ENCODE measurements at places on chromosomes 7 and 10.

- DNase-seq: no peak
These were observed at the start of gene VIPR2 for GRCh38 chr7:159144758-159145489. Gene VIPR2, minus strand, starts transcription at chr7:159144867. Its CDS starts 96 bp downstream, at chr7:159144771.

- DNase-seq: peak; percentile 96
These were observed at the start of gene CAV1 for GRCh38 chr7:116524609-116525297. Gene CAV1, plus strand, starts transcription at chr7:116525036. Its CDS starts 27 bp downstream, at chr7:116525063.

GRCh38 chr7:85711894-85712293, 525.0 kb upstream of the SEMA3D start:
- DNase-seq: no peak

DNA sequence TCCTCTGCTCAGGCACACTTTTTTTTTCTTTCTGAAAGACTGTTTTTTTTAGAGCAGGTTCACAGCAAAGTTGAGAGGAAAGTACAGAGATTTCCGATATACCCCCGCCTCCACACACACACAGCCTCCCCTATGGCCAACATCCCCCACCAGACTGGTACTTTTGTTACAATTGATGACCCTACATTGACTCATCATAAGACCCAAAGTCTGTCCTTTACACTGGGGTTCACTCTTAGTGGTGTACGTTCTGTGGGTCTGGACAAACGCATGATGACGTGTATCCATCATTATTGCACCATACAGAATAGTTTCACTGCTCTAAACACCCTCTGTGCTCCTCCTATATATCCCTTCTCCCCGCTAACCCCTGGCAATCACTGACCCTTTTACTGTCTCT, 107.7 kb downstream of the RBM20 start:
- no peak for DNase-seq

GRCh38 chr10:118687472-118687871, 67.3 kb downstream of the CACUL1 start:
- no peak for DNase-seq

GRCh38 chr7:104967088-104967487, 46.9 kb upstream of the KMT2E start:
- peak; percentile 61 for DNase-seq

DNA sequence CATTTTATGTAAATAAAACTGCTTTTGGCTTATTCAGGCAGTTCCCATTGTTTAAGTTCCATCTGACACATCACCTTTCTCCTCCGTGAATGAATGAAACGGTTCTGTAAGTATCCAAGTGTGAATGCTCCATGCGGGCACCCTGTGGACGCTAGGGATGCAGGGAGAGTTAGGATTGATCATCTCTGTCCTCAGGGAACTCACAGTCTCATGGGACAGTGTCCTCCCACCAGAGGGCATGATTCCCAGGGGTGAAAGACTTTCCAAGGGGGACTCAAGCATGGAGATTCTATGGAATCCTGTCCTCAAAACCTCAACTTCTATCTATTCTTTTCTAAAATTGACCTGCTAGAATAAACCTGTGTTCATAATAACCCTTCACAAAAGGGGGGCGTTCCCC, 98.8 kb downstream of the HECW1 start:
- DNase-seq: no peak

DNA sequence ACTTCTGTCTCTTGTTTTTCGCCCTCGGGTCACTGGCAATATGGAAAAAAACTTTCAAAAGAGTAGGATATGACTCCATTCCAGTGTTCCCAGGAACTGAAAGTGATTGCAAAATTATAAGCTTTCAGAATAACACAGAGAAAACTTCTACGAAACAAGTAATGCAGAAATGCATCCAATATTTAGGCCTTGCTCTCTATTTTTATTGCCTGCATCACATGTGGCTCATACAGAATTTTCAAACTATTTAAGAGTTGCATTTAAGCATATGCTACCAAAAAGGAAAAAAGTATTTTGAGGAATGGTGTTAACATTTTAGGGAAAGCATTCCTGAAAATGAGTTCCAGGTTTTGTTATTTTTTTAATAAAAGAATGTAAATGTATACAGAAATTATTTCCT, 228.0 kb downstream of the CACNB2 start:
- DNase-seq: no peak

- DNase-seq: peak; percentile 16
These were observed 222.3 kb downstream of the PHTF2 start for GRCh38 chr7:78020874-78021249.

- DNase-seq: no peak
These were observed 5.2 kb downstream of the ANTXRL start for GRCh38 chr10:46291817-46292572.

GRCh38 chr7:139531094-139531493, 7.6 kb downstream of the CLEC2L start:
- no peak for DNase-seq

- peak; percentile 100 for DNase-seq
These were observed at the start of gene HOXA5 for GRCh38 chr7:27143023-27143949. Gene HOXA5, minus strand, starts transcription at chr7:27143681. Its CDS starts 74 bp downstream, at chr7:27143607.

GRCh38 chr10:65620404-65621048, 1305.3 kb upstream of the LRRTM3 start:
- DNase-seq: no peak

DNA sequence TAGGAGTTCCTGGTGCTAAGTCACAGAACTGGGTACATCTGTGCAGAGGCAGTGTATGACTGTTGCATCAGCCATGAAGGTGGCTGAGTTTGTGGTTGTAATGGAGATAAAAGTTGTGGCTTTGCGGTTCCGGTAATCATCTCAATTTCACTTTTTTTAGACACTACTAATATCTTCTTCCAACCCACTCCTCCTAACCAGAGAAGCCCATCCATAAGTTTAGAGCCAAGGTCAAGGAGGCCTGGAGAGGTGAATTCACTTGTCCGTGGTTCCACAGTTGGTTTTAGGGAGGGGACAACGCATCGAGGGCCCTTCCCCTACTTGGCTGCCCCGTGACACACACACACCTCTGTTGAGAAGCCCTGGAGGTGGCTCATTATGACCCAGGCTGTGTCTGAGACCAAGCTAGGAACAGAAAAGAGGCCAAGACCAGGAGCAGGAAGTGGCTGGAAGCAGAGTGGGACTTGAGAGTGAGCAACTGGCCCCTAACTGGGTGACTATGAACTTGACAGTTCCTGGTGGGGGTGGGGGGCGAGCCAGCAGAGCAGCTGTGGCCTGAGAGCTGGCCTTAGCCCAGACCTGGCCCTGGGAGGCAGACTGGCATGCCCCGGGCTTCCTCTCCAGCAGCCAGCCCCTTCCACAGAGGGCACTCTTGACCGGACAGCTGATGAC, 66.8 kb upstream of the COL13A1 start:
- DNase-seq: no peak

- DNase-seq: no peak
These were observed 58.1 kb downstream of the CSGALNACT2 start for GRCh38 chr10:43196131-43196980.

DNA sequence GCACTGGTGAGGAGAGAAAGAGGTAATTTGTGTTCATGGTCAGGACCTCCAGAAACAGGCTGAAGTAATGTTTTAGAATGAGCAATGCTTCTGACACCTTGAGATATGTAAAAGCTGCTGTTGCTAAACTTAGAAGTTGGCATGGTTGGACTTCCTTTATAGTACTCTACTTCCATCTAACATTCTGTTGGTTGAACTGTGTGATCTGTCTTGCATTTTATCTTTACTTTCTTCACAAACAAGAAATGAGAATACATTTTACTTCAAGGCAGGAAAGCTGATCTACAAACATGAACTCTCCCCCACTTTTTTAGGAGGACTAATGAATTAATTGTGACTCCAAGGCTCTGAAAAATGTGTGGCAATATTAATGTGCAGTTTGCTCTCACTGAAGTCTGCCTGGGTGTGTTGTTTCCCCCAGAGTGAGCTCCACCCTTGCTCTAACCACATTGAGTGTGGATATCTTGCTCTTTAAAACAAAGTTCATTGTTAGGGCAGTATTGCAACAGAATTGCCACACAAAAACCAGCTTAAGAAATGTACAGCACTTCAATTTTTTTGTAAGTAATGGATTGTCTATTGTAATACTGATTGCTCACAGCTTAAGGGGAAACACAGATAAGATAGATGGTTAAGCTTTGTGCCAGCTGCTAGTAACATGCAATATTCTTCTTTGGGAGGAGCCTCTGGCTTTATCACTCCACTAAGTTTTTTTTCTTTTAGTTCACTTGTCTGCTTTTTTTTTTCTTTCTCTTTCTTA, 69.0 kb downstream of the ADD3 start:
- DNase-seq: peak; percentile 95

GRCh38 chr10:93452143-93452542, 30.0 kb downstream of the MYOF start:
- no peak for DNase-seq

DNA sequence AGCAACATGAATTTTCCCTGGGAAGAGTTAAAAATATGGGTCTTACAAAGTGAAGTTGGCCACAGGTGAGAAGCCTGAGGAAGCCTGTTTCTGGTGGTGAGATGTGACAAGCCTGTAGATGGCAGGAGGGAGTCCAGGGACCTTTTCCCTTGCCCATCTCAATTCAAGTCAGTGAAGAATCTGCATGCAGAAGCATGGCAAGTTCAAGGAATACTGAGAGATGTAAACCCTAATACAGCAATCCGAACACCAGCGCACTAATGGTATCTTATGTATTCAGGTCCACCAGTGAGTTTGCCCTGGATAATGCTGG, 73.6 kb downstream of the RHOBTB1 start:
- DNase-seq: no peak

DNA sequence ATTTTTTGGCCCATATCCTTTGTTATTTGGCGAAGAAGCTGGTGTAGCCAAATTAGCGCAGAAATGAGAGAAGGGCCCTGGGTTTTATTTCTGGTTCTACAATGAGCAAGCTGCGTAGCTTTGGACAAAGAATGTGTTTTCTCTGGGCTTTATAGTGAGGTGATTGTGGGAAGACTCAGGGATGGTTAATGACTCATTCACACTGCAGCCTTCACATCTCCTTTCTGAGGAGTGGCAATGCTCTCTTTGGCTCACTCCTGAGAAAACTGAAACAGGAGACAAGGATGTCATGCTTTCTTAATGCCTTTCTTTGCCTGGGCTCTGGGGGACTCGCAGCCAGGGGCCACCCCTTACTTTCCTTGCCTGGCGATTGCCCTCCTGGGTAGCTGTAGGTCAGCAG, 271.0 kb upstream of the PODXL start:
- DNase-seq: no peak

DNA sequence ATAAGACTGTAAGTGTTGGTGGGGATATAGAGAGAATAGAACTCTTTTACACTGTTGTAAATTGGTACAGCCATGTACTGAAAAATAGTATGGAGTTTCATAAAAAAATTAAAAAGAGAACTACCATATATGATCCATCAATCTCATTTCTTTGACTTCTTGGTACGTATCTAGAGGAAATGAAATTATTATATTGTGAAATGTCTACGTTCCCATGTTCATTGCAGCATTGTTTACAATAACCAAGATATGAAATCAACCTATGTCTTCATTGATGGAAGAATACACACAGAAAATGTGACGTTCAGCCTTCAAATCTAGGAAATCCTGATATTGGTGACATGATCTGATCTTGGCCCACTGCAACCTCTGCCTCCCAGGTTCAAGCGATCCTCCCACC, 32.0 kb downstream of the SHOC2 start:
- no peak for DNase-seq

DNA sequence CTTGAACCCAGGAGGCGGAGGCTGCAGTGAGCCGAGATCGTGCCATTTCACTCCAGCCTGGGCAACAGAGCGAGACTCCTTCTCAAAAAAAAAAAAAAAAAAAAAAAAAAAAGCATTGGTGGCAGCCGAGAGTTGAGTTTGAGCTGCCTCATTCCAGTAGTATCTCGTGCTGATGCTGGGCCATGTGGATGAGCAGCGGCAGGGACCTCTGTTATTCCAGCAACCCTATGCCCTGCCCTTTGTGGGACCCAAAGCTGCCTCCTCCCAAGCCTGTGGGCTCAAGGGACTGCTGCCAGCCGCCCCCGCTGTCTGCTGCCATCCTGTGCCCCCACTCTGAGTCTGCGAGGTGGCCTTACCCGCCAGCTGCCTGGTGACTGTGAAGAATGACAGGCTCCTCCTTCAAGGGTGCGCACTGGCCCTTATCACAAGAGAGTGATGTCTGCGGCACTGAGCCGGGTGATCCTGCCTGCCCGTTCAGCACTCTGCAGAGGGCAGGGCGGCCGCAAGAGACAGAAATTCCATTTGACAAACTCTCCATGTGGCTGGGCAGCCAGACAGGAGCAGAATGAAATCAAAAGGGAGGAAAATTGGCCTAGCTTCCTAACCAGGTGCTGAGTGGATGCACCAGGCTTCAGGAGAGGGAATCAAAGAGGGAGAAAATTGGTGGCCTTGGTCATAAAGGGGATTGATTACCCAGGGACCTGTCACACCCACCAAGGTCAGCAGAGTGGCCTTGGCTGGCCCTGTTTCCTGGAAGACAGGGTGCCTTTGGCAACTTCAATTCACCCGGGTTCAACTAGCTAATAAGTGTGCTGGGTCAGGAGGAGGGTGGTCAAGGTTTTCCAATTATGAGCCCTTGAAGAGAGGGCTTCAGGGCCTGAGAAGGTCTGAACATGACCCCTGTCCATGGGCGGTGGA, 65.3 kb upstream of the ZMIZ1 start:
- DNase-seq: no peak

DNA sequence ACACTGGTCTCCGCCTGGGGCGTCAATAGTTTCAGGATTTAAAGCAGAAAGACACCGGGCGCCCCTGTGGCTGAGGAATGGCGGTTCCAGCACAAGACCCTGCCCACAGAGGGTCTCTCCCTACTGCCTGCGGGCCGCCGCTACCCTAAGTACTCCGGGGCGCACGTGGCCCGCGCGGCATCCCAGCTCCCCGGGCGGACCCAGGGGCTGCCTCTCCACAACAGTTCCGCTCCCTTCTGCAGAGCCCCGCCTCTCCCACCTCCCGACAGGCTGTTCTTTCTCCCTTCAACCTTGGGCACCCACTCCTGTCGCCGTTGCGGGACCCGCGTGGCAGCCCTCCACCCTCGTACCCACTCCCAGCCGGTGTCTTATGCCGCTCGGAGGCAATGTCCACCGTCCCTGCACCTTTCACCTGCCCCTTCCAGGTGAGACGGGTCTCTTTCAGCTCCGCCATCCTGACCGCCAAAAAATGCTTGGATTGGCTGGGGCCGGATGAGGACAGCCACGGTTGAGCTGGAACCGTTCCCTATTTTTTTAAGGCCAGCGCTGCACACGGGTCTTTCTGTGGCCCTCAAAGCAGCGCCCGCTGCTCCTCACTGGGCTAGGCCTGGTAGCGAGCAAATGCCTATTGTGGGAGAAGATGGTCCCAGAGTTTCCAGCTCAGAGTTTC, 1.6 kb upstream of the NKX2-3 start:
- DNase-seq: no peak

GRCh38 chr7:45324683-45325237, 167.2 kb downstream of the RAMP3 start:
- DNase-seq: no peak

GRCh38 chr7:8773518-8773917, 340.1 kb downstream of the NXPH1 start:
- no peak for DNase-seq

- no peak for DNase-seq
These were observed 263.4 kb downstream of the INHBA start for GRCh38 chr7:41439515-41439879.
